NCI-H2171 (cell line): ENCODE measurements at places on chromosomes 4 and X.

DNA sequence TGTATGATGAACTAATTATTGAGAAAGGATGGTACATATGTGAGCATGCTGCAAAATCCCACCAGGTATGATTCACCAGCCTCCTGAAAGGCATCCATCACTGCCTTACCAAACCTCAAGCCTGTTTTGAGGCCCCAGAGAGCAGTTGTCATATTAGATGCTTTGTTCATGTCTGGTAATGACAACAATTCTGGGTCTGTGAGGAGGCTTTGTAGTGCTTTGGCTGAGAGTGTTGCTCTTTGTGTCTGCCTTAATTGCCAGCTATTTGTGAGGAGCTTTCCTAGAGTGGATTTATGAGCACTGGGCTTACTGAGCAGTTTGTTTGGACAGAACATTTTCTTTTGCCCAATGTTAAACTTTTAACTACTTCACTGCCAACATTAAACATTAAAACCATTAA, 69.2 kb downstream of the HEPH start:
- DNase-seq: no peak

DNA sequence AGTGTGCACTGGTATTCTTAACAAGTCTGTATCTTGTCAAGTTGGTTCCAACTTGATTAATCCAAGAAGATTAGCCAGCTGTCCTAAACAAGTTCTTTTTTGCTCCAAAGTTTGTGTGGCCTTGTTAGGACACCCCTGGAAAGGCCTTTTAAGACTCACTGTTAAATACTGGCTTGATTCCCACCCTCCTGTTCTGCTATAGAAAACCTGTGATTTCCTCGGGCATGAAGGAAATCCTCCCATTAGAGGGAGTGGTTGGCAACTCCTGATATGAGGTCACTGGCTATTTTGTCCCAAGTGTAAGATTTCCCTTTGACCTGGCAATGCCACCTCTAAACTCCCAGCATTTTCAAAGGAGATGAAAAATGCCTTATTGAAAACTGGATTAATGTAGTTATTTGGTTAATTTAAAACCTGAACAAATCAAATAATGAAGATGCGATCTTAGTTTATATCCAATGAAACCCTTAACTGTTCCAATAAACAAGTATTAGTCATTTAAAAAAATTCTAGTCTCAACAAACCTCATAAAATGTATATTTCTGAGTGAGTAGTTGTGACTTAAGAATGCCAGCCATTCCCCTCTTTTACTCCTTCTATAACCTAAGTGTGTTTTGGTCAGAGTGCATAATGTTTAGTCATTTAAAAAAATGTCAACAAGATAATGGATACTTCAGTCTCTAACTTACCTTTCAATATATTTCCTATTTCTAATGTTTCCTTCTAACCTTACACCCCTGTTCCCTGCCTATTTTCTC, 94.4 kb downstream of the NPNT start:
- DNase-seq: no peak

DNA sequence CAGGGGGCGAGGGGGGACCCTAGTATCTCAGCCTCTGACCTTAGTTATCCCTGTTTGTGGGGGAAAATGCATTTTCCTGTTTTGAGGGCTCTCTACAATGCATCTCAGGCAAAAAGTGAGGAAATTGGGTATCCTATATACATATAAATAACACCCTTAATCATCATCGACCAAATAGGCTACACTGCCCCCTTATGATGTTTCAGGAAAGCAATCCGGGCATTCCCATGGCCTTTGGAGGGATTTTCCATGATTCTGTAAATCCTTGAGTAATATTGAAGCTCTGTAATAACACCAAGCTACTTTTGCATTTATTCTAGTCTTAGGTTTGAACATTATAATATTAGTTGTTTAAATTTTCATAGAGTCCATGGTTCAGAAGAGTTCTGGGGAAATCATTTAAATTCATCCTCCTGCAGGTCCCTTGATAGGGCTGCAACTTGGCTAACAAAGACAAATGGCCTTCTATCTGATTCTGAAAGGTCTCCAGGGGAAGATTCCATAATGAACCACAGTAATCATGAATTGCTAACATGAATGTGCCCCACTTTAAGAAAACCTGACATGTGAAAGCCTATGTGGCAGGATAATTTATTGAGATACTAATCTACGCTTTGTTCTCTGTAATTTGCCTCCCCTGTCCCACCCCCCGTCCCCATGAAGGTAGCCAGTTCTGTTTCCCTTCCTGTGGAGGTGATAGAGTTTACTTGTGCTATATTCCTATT, 91.5 kb upstream of the SCOC start:
- no peak for DNase-seq

- no peak for DNase-seq
Measured at GRCh38 chrX:79117078-79117477, 27.4 kb upstream of the GPR174 start.

DNA sequence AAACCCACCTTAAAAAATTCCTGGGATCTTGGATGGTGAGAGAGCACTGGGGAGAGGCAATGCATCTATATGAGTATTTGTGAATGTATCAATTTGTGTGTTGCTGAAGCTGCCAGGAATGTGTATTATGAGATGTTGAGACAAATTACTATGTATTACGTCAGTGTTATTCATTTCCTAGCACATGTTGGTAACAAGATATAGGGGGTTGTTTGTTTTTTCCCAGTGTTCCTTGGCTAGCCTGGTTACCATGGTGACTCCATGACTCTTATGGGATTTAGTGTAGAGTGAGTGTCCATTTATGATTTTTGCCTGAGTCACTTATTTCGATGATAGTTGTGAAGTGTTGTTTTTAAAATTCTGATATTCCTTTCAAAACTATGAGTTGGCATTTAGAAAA, 65.6 kb downstream of the RAB40A start:
- DNase-seq: no peak

DNA sequence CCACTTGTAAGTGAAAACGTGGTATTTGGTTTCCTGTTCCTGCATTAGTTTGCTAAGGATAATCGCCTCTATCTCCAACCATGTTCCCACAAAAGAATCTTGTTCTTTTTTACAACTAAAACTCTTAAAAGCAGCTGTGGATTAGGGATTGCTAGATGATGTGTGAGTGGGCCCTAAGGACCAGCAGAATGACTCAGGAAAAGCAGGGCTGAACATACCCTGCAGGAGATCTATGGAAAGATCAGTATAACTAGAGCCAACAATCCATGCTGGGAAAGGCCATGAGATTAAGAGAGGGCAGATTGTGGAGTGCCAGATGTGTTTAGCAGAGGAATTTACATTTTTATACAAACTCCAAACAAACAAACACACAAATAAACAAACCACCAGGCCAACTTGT, 128.4 kb upstream of the TMEM164 start:
- DNase-seq: no peak

DNA sequence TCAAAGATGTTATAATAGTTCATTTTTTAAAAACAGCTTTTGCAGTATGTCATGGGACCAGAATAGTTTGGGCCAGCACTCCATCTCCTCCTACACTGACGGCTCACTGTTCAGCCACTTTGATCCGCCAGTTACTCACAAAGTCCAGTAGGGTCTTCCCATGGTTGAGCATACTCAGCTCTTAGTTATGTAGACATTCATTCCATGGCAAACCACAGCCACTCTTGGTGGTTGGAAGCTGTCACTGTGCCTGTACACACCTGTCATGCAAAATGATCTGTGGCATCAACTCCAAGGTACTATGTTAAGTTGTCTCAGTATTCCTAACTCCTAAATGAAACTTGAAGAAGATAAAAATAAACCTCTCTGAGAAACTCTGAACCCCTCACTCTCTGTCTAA, 127.2 kb downstream of the NR3C2 start:
- DNase-seq: no peak

DNA sequence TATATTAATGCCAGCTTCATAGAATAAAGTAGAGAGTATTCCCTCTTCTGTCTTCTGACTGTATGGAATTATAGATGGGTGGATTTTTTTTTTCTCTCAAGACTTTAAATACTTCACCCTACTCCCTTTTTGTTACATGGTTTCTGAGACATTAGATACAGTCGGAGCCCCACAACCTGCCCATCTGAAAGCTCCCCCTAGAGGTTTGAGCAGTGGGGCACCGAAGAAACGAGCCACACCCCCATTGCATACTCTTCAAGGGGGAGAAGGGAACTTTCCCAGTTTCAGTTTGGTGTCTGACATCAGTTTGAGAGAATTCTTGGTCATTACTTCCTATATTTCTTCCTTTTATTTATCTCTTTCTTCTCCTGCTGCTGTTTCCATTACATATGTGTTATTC, 437.6 kb upstream of the AGA start:
- DNase-seq: no peak

DNA sequence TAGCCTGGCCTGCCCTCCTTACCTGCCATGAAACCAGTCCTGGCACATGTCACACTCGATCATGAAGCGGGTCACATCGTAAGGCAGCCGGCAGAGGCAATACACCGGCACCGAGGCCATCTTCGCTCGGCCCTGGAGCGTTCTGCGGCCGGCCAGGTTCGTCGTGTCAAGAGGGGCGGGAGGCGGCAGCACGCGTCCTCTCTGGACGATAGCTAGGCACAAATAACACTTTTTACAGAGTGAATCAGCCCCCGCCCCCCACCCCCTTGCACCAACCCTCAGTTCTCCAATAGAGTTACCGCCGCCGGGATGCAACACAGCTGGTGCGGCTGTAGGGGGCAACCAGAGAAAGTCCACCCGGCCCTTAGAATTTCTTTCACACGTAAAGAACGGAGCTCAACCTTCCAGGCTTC, 1.7 kb downstream of the PHF8 start:
- DNase-seq: no peak

- DNase-seq: no peak
Measured at GRCh38 chrX:95055991-95056390, 1382.0 kb downstream of the FAM133A start.

- peak; percentile 1 for DNase-seq
Measured at GRCh38 chr4:118682928-118683327, 2.3 kb upstream of the METTL14 start.

GRCh38 chrX:136191171-136191570, 43.8 kb downstream of the FHL1 start:
- no peak for DNase-seq

DNA sequence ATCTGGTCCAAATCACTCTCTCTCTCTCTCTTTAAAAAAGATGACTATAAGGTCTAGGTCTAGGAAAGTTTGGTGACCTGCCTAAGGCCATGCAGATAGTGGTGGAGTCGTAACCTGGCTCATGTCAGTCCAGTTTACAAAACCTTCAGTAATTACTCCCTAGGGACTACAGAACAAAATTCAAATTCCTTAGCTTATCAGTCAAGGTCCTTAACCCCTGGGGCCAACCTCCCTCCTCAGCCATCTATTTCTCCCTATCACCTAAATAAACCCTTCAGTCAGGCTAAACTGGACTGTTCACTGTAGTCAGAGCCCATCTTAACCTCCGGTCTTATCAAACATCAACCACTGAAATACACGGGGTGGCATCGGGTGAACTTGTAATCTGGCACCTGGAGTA, 68.9 kb downstream of the MAP3K15 start:
- no peak for DNase-seq

DNA sequence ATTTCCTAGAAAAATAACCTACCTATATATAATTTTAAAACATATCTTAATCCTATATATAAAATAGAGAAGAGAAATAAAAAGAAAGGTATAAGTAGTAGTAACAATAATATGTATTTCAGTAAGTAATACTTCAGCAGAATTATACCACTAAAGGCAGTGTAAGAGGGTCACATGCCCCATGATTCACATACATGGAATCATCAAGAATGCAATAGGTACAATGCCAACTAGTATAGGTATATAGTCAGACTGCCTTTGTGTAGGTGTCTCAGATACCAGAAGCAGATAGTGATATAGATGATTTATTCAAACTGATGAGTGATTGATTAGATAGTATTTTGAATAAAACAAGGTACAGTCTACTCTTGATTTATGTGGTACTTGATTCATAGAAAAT, 9.4 kb downstream of the AIMP1 start:
- DNase-seq: no peak

- DNase-seq: no peak
Measured at GRCh38 chr4:143488687-143489086, 24.8 kb upstream of the SMARCA5 start.

DNA sequence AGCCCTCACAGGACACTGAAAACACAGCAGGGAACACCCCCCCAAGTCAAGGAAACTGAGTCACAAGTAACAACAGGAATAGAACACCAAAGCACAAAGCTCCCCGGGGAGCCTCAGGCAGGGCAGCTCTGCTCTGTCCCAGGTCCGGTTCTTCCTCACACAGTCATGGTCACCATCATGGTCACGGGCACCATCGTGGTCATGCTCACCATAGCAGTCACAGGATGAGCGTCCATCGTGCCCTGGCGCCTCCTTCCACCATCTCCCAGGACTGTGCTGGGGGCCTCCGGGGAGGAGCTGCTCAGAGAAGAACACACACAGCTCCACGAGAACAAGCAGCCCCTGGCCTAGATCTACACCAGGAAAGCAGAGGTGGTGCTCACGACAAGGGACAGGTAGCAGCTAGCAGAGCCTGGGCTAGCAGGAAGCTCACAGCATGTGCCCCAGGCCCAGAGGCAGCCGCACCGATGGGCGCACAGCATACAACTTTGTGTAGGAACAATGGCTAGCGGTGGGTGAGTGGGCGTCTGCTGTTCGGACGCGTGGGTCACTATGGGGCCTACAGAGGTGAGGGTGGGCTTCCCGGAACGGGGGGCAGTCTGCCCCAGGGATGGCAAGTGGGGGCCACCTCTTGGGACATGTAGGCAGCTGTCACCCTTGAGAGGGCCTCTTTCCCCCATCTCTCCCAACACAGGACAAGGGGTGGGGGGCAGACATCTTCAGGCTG, 3.4 kb downstream of the PNMA6F start:
- DNase-seq: no peak

DNA sequence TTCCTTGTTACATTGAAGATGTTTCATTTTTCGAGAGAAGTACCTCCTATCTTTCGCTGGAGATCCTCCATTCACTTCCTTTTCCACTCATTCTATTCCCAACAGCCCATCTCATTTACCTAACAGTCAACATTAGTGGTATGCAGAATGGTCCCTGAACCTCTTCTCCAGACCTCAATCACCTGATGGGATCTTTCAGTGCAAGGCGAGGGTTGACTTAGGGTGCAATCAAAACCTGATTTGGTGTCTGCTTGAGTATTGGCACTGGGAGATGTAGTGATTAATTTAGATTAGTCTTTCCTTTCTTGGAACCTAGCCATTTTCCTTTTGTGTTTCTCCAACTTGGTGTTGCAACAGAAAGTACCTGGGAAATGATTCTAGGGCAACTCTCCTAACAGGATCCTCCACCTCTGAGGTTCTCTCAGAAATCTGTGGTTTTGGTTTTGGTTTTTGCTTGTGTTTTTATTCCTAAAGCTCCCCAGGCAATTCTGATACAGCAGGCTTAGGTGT, 18.4 kb downstream of the DDX3X start:
- DNase-seq: no peak

GRCh38 chr4:99991741-99992140, 41.7 kb upstream of the H2AZ1 start:
- DNase-seq: no peak

- DNase-seq: no peak
Measured at GRCh38 chrX:725971-726370, 95.4 kb downstream of the SHOX start.

GRCh38 chrX:71504346-71504745, 28.6 kb upstream of the OGT start:
- DNase-seq: no peak

- DNase-seq: no peak
Measured at GRCh38 chrX:119228512-119229252, 7.4 kb upstream of the PGRMC1 start.

- DNase-seq: no peak
Measured at GRCh38 chrX:53156207-53156596, 62.3 kb downstream of the KANTR start.

GRCh38 chr4:140103676-140104075, 50.3 kb downstream of the MAML3 start:
- DNase-seq: no peak

- no peak for DNase-seq
Measured at GRCh38 chr4:104488151-104488550, 6.5 kb downstream of the CXXC4 start.

GRCh38 chr4:52983563-52984303, 121.6 kb downstream of the RASL11B start:
- peak; percentile 50 for DNase-seq
